ENCODE measurements at places on chromosomes 11 and 22. TPM values are rescaled to one million over a fixed set of nuclear protein-coding genes. Genes with fewer than 3 reads are reported as not detected.
A peak's percentile ranks its signal among the peaks of the same experiment; 100 is the strongest.

Gene PGA5
- 2.1 TPM for polyA plus RNA-seq

Gene FAM118B
- polyA plus RNA-seq, result 36.7 TPM

Gene SYT13
- polyA plus RNA-seq, result not detected

Gene TLCD5
- 14.9 TPM for polyA plus RNA-seq

Gene LMNTD2
- 0.32 TPM for polyA plus RNA-seq

Gene SCN4B
- polyA plus RNA-seq, result 0.11 TPM

Gene CKAP5
- 114 TPM for polyA plus RNA-seq

Gene CARD16
- polyA plus RNA-seq, result 105 TPM

Gene YPEL4
- 1.1 TPM for polyA plus RNA-seq

Gene TEX12
- 0.19 TPM for polyA plus RNA-seq

Gene MS4A3
- polyA plus RNA-seq, result not detected

Gene P2RY6
- not detected for polyA plus RNA-seq

Gene SMTNL1
- not detected for polyA plus RNA-seq

Gene TREH
- polyA plus RNA-seq, result not detected

DNA sequence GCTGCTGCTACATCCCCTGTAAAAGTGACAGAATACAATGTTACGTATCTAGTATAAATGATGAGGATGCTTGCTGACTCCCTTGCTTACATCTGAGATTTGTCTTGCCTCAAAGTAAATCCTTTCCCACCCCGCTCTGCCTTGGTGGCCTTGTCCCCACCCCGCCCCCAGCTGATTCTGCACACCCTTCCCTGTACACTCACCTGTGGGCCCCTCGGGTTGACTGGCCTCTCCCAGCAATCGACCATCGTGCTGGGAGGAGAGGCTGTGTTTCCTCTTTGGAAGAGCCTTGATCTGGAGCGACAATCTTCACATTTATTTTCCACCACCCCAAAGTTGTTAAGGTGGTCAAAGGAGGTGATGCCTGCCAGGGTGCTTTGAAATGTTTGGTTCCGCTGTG is 249.4 kb downstream of the TBC1D22A start:
- DNase-seq, result no peak

- DNase-seq, result no peak
These were observed 53.5 kb downstream of the IGLL5 start for GRCh38 chr22:22940961-22941605.

- peak; percentile 66 for DNase-seq
These were observed at the start of the genes ILK and RRP8 for GRCh38 chr11:6603287-6604080. Gene ILK, plus strand, starts transcription at chr11:6603774. Its CDS starts 498 bp downstream, at chr11:6604272. Gene RRP8, minus strand, starts transcription at chr11:6603616. Its CDS starts 114 bp downstream, at chr11:6603502.

DNA sequence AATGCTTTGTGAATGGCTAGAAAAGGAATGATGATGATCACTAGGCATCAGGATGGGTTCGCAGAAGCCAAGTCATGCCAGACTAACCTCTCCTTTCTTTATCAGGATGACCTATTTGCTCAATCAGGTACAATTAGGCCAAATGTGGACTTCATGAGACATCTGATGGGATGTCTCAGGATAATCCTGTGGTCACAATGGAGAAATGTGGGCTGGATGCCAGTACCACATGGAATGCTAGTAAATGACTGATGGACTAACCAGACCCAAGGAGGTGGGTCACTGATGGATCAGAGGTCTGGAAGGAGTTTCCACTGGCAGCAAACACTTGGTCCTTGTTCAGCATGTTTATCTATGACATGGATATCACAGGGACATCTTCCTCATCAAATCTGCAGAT is 94.8 kb upstream of the PHOX2A start:
- DNase-seq, result no peak

DNA sequence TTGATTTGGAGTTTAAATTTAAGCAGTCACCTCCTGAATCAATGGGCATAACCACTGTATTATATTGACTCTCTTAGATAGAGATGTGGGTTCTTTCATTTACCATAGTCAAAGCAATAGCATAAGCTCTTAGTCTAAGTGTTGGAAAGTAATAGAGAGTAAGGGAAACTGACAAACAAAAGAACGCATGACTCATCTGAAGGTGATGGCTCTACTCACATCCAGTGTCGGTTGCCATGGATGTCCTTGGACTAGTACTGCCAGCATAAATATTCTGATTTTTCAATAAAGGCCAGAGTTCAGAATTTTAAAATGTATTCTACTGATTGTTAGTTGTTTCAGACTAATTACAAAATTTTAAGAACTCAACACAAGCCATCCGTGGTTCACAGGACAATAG is 444.9 kb upstream of the DDI1 start:
- DNase-seq, result no peak

- no peak for DNase-seq
These were observed 20.8 kb upstream of the PICALM start for GRCh38 chr11:86089659-86090058.

GRCh38 chr11:63592975-63593395 is 21.2 kb downstream of the PLAAT3 start:
- no peak for DNase-seq

DNA sequence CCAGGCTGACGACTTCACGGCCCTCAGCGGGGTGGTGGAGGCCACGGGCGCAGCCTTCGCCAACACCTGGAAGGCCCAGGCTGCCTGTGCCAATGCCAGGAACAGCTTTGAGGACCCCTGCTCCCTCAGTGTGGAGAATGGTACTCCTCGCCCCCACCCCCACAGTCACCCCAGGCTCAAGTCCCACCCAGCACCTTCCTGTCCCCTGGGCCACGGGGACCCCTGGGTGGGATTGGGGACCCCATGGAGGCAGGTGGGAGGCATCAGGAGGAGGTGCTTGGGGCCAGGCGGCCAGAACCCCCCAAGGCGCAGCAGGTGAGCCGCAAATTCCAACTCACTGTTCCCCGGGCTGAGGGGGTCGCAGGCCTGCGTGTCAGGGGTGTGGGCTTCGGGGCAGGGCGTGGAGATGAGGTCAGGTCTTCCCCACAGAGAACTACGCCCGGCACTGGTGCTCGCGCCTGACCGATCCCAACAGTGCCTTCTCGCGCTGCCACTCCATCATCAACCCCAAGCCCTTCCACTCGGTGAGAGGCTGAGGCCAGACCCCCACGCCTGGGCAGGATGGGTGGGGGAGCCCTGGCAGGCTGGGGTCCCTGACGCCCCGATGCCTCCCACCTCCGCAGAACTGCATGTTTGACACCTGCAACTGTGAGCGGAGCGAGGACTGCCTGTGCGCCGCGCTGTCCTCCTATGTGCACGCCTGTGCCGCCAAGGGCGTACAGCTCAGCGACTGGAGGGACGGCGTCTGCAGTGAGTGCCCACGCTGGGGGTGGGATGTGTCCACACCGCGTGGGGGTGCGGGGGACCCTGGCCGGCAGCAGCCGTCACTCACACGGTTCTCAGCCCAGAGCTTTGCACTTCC is 9.4 kb downstream of the MUC5B start:
- no peak for DNase-seq

- no peak for DNase-seq
These were observed 167.0 kb upstream of the RASSF10 start for GRCh38 chr11:12841946-12842630.

DNA sequence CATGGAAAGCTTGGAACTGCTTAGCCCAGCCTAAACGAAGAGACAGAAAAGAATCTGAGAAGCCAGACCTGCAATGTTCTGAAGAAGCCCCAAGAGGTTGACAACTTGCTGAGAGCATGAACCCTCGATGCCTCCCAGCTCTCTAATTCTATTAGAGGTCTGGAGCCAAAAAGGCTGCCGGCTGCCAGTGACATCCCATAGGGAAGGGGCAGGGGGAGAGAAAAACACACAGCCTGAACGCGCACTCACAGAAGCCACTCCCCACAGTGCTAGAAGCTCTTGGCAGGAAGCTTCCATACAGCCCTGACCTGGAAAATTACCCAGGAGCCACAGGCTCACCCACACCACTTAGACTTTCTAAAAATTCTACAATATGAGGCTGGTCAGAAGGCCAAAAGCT is 18.3 kb downstream of the POLDIP3 start:
- DNase-seq, result no peak

DNA sequence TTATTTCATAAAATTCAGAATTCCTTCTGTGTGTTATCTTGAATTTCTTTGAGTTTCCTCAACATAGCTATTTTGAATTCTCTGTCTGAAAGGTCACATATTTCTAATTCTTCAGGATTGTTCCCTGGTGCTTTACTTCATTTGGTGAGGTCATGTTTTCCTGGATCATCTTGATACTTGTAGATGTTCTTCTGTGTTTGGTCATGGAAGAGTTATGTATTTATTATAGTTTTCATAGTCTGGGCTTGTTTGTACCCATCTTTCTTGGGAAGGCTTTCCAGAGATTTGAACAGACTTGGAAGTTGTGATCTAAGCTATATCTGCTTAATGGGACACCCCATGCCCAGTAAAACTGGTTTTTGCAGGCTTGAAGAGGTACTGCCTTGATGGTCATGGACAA is 149.6 kb downstream of the METTL15 start:
- DNase-seq, result no peak

DNA sequence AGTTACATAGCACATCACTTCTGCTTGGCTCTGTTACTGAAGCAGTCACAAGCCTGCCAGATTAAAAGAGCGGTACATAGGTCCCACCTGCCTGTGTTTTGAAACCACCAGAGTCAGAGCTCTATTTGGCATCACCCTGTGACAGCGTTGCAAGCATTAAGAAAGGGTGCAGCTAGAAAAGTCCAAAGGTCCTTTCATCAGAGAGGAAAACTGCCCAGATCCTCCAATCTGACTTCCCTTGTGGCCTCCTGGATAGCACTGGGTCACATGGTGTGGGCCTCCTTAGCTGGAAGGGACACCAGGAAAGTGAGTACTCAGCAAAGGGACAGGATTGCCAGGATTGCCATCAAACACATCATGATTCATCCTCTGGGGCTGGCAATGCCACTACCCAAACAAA is 22.9 kb downstream of the STX3 start:
- no peak for DNase-seq

DNA sequence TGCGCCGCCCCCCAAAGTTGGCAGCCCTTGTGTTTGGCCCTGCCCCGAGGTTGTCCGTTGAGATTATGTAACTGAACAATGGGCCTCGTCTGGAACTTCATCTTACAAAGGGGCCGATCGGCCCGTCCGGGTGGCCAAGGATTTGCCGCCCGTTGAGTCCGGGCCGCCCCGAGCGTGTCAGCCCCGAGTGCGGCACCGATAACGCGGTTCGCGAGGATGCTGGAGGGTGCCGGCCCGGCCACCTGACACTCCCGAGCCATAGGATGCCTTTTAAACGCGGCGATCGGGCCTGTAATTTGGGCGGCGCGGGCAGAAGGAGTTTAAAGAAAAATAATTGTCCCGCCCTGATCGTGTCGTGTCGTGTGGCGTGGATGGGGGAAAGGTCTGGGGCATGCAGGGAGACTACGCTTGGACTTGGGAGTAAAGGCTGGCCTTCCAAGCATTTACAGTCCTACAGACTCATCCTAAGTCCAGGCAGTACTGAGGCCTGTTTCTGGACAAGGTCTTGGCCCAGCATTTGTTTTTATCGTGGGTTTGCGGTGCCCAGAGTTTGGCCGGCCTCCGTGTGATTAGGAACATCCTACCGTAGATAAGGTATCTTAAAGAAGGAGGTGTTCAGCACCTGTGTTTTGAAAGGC is 1.3 kb downstream of the WEE1 start:
- DNase-seq, result no peak

GRCh38 chr11:70477176-70477575 is 78.8 kb downstream of the CTTN start:
- no peak for DNase-seq

DNA sequence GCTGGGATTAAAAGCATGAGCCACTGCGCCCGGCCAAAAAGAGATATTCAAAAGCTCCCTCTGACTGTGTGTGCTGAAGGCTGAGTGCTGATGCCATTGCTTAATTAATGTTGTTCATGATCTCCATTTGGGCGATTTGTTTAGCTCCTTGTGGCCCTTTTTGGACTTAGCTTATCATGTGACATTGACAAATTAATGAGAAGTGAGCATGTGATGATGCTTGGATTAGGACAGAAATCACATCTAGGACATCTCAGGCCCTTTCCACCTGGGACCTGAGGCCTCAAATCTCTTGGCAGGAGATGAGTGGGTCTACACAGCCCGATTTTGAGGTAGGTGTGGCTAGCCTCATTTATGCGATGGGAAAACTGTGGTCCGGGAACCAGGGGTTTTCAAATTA is 10.4 kb downstream of the EHF start:
- no peak for DNase-seq

DNA sequence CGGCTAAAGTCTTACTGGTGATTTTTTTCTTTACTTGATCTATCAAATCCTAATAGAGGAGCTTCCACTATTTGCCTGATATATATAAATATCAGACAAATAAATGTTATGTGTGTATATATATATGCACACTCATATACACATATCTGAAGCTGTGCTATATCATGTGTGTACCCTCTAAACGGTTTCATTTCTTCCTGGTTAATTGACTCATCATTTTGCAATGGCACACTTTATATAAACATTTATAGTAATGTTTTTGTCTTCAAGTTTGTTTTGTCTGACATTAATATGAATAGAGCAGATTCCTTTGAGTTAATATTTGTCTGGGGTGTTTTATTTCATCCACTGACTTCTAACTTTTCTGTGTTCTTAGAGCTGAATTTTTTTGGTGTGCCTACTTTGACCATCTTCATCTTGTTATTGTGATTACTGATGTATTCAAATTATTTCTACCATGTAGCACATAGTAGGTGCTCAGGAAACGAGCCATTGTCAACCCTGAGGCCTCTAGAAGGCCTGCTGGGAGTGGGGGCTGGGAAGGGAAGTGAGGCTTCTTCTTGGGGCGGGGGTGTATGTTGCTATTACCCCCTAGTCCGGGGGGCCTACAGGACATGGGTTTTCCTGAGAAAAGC is 82.6 kb downstream of the LRRC32 start:
- no peak for DNase-seq

DNA sequence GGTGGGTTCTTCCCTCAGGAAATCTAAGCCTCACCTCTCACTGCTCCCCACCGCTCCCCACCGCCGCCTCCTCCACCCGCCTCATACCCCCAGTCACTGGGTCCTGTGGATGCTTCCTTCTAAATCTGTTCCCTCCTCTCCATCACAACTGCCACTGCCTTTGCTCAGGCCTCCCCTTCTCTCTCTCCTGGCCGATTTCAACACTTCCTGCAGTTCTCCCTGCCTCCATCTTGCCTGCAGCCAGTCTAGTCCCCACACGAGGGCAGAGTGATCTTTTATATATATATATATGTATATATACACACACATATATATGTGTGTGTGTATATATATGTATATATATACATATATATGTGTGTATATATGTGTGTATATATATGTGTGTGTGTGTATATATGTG is 27.8 kb downstream of the CREB3L1 start:
- no peak for DNase-seq

GRCh38 chr11:80698637-80699036 is 1257.8 kb upstream of the TENM4 start:
- no peak for DNase-seq

DNA sequence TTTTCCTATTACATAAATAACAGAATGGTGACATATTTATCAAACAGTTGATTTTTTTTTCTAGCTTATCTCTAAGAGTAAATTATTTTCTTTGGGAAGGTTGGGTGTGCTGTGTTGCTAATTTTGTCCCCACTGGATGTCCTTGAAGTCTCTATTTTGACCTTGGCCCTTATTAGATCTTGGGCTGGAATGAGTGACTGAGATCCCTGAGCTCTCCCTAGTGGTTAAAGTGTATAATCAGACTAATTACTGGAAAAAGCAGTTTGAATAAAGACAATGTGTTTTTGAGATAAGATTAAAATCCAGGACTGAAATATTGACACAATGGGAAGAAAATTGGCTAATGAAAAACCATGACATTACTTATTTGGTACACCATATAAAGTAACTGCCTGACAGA is 56.1 kb downstream of the AASDHPPT start:
- no peak for DNase-seq

GRCh38 chr22:48261048-48261621 is 1498.7 kb downstream of the TBC1D22A start:
- DNase-seq, result no peak

Data from AG04450 (cell line).